Cortex of kidney (tissue), 1 donor: ENCODE measurements at places on chromosomes 12 and 14.

GRCh38 chr12:98154850-98155249 is 360.5 kb upstream of the TMPO start:
- DNase-seq: no peak

- DNase-seq: no peak
These were observed 645.4 kb upstream of the ATXN7L3B start for GRCh38 chr12:73892201-73892600.

- DNase-seq: no peak
These were observed 2.1 kb upstream of the KRT72 start for GRCh38 chr12:52603314-52603713.

- DNase-seq: no peak
These were observed 62.9 kb upstream of the NID2 start for GRCh38 chr14:52131640-52132320.

DNA sequence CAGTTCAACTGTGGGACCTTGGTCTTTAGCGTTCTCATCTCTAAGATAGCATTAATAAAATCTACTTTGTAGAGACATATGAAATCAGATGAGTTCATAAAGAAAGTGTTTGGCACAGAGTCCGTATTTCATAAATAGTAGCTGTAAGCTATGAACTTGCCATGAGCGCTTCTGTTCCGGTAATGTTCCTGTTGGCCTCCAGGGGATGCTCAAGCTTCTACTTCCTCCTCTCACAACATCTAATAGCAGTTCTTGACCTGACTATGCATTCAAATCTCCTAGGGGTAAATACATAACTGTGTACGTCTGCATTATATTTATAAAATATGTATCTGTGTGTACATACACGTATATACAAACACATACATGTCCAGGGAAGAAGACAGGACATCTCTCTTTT is 288.2 kb upstream of the TMPO start:
- DNase-seq: no peak

DNA sequence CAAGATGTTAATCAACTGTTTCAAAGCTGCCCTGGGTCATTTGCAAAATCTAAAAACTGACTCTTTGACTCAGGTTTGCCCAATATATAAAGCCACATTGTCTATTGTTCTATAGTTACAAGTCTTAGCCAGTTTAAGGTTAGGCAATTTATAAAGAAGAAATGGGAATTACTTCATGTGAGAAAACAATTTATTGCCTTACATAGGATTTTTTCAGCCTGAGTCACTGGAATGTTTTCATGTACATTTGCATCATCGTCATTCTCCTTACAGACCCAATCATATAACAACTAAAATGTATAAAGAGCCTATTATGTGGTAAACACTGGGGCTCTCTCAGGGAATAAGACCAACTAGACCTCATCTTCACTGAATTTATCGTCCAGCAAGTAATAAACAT is 100.3 kb upstream of the PLEKHG7 start:
- DNase-seq: no peak

DNA sequence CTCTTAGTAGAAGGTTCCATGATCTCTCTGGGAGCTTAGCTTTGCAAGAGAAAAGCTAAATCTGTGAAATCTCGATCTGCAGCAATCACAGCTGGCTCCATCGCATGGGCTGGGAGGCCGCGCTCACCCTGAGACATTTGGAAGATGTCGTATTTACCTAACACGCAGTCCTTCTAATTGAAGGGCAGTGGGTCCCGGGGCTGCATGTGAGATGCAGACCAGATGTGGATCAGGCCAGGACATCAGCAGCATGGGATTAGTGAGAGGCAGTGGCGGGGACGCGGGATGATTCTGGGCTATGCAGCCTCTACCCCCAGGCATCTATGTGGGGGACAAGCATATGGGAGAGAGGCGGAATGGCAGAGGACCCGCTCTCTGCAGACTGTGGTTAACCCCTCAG is 312.4 kb upstream of the RTL1 start:
- no peak for DNase-seq

DNA sequence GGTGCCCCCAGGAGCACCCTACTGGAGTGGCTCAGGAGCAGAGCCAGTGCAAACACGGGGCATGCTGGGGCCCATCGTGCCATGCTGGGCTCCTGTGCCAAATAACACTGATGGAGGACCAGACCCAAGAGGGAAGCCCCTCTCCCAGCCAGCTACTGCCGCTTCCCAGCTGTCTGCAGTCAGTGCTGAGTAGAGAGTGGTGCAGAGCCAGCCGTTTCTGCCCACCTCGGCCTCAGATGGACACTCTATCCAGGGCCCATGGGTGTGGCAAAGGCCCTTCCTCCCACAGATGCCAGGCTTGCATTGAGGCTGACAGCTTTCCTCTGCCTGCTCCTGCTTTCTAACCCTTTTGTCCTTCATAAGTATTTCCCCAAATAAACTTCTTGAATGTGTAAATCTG is 13.2 kb downstream of the CLBA1 start:
- no peak for DNase-seq

- no peak for DNase-seq
These were observed 108.5 kb upstream of the FKBP4 start for GRCh38 chr12:2686280-2686646.

GRCh38 chr14:50844391-50844790 is 13.4 kb upstream of the NIN start:
- no peak for DNase-seq

DNA sequence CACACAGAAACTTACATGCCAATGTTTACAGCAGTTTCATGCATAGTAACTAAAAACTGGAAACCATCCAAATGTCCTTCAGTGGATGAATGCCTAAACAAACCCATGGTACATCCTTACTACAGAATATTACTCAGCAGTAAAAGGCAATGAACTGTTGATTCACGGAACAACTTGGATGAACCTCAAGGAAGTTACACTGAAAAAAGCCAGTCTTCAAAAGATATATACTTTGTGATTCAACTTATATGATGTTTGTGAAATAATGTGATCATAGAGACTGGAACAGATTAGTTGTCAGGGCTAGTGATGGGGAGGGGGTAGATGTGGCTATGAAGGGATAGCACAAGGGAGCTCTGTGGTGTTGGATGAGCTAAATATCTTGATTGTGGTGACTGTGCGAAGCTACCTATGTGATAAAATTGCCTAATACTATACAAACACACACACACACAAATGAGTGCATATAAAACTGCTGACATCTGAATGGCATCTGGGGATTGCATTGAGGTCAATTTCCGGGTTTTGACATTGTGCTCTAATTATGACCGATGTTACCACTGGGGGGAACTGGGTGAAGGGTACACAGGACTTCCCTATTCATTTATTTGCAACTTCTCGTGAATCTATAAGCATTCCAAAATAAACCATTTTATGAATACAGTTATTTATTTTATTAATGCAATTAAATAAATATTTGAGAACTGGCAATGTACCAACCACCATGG is 94.3 kb downstream of the RIN3 start:
- DNase-seq: no peak

GRCh38 chr14:95660651-95661515 is 25.3 kb upstream of the TCL1B start:
- no peak for DNase-seq

DNA sequence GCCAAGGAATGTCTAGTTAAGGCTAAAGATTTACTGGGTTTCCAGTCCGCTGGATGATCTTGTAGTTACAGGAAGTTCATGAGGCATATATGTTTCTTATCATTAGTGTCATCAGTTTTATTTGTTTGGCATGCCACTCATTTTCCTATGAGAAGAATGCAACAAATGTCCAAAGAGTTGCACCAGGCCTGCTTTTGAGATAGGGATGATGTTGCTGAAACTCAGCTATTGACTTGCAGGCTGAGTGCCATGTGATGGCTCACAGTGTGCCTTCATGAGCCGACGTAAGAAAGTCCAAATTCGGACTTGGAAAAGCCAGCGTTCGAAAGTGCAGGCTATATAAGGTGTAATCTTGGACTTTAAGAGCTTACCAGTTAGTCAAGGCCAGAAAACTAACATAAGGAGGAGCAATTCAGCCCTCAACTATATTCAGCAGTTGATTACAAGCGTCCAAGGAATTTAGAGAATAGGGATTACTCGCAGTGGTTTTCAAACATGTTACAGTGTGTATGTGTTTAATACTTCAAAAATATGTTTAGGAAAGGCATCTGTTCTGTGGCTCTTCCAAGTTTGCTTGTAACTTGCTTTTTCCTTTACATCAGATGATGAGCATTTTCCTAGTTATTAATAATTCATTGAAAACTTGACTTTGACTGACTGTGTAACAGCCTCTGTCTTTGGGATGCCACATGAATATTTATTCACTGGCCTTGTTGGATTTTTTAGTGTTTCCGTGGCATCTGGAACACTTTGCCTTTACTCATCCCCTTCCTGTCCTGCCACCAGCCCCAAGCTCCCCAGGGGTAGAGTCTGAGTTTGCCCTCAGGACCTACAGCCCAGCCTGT is 101.3 kb downstream of the LGMN start:
- DNase-seq: no peak

DNA sequence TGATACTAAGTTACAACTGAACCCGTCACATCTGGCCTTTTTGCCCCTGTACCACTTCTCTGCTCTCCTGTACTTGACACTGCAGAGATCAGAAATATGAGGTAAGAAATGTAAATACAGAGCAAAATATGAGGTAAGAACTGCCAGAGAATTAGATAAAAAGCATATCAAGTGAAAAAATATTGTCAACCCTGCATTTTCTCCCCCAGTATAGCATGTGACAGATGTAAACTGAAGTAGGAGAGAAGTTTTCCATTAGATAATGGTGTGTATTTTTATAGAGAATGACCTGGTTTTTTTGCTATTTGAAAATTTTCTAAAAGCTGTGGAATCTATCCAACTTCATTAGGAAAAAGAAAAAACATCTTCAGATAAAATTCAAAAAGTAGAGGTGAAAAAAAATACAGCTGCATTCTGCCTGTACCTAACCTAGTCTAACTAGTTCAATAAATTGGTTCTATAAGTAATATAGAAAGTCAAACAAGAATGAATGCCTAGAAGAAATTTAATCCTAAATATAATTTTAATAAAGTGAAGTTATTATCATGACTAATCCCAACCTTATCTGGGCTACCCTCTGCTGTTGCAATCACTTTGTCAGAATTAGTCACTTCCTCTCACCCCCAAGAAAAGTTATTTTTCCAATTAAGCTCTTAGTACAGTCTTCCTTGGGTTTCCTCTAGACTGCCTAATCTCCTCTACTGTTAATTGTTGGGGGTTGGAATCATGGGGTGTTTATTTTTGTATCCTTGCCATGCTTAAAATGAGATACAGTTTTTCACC is 210.0 kb downstream of the RASSF9 start:
- DNase-seq: no peak

GRCh38 chr14:87233806-87234384 is 759.1 kb downstream of the GALC start:
- DNase-seq: no peak

- DNase-seq: no peak
These were observed 42.3 kb downstream of the ATXN7L3B start for GRCh38 chr12:74579981-74580380.

GRCh38 chr14:91356181-91356763 is 61.3 kb downstream of the CCDC88C start:
- DNase-seq: no peak

- no peak for DNase-seq
These were observed 57.8 kb downstream of the KDM5A start for GRCh38 chr12:331287-331686.

DNA sequence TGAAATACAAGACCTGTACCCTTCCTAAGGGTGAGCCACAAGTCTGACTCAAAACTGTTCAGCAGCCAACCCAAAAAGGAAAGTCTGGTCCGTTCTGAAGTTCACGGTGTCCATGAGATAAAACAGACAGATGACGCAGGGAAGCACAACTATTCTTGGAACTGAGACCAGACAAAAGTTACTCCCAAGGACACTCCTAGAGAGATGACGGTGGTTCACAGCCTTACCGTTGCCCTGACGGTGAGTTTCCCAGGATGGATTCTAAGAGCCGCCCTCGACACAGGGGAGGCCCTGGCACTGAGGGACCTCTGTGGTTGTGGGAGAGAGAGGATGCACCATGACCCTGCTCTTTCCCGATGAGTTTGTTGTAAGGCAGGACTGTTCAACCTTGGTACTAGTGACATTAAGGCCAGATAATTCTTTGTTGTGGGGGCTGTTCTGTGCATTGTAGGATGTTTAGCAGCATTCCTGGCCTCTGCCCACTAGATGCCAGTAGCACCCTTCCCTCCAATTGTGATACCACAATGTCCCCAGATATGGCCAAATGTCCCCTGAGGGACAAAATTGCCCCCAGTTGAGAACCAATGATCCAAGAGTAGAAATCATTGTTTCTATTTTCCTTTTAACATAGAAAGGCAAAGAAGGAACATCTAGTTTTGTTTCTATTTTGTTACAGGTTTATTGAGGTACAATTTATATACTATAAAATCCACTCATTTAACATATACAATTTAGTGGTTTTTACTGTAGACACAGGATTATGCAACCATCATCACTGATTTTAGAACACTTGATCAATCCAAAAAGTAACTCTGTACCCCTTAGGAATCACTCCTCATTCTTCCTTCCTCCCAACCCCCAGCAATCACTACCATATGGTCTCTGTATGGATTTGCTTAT is 23.0 kb downstream of the OR10P1 start:
- no peak for DNase-seq

DNA sequence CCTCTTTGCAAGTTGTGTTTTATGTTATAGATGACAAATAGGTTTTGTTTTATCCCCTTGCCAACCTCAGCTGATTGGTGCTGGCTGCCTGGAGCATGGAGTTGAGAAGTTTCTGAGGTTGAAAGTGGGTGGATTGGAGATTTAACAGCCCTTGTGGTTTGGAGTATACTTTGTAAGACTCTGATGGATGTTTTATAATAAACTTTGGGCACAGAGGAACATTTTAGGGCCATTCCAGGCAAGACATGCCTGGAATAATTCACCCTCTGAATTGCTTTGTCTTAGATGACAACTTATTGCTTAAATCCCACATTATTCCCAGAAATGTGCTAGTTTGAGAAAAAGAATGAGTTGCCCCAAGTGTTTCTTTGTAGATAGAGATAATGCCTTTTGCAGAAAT is 158.9 kb downstream of the SLC5A8 start:
- no peak for DNase-seq

DNA sequence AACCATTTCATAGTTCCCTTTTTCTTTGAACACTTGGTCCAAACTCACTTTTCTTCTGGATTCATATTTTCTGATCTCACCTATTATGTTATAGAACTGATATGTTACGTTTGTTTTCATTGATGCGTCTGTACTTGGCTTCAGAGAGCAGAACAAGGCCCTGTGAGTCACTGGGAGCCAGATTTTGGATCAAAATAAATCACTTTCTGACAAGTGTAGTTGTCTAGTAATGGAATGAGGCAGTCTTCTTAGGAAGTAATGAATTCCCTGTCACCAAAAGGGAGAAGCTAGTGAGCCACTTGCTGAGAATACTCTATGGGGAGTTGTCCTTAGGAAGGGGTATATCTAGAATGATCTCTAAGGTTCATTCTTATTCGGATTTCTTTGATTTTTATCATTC is 10.2 kb downstream of the BICD1 start:
- DNase-seq: no peak
